ENCODE measurements at places on chromosomes 1 and 21.
A peak's percentile ranks its signal among the peaks of the same experiment; 100 is the strongest.

DNA sequence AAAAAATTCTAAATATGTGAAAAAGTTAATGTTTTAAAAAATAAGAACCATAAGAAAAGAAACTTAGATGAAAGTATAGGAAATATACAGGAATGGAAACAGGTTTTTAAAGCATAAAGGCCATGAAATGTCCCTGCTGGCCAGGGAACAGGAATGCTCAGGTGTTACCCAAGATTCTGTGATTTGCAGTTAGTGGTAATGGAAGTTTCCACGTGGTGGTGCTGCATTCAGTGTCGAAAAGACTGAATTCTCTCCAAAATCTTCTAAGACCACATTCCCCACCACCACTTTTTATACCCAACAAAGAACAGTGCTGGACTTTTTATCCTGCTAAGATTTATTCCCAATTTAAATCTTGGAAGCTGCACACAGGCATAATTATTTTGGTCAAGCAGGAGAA lies 126.2 kb downstream of the PRRX1 start:
- no peak for DNase-seq

DNA sequence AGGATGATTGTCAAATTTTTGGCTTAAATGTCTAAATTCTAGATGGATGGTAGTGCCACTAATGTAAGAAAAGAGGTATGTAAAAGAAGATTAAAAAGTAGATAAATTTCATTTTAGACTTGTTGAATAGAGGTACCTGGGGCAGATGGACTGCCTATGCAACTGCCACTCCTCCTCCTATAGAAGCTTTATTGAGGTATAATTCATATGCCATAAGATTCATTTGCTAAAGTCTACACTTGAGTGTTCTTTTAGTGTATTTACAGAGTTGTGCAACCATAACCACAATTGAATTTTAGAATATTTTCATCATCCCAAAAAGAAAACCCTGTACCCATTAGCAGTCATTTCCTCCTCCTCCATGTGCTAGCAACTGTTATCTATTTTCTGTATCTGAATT lies 70.6 kb downstream of the FNBP1L start:
- no peak for DNase-seq

DNA sequence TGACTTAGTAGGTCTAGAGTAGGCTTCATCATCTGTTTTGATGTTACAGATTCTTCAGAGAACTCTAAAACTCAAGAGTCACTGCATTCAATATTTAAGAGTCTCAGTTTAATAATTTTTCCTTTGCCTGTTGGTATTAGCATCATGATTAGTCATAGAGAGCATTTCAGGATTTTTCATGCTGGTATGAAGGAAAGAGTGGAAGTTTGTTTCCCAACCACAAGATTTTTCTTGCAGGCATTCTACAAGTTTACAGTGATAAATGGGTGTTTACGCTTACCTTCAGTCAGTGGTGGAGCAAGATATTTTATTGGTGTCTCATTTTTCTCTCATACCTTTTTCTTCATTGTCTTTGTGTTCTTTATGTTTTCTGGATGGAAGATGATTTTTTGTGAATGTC lies 58.4 kb upstream of the MYOCOS start:
- no peak for DNase-seq

- no peak for DNase-seq
Observed at GRCh38 chr1:91609551-91609950, 108.9 kb downstream of the CDC7 start.

- no peak for DNase-seq
Observed at GRCh38 chr1:49597436-49597835, 426.3 kb downstream of the AGBL4 start.

- DNase-seq, result no peak
Observed at GRCh38 chr1:16168622-16169360, 12.9 kb upstream of the EPHA2 start.

- DNase-seq, result no peak
Observed at GRCh38 chr1:233182587-233182986, 112.9 kb downstream of the PCNX2 start.

- no peak for DNase-seq
Observed at GRCh38 chr21:33668180-33668579, 25.9 kb downstream of the ITSN1 start.

DNA sequence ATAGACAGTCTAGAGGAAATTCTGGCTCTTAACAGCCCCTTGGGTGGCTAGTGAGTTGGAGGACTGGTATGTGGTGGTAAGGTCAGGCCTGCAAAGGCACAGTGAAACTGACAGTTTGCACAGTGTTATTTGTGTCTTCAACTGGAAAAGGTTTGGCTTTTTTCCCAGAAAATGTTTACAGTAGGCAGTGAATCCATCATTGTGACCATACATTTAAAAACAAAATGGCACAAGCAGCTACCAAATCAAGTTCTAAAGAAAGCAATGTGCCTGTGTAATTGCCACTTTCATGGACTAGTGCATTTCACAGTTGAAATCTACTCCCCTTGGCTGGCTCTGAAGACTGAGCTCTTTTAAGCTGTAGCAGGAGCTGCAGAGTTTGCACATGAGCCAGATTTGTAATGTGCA lies 24.8 kb downstream of the ATPAF1 start:
- peak; percentile 17 for DNase-seq

DNA sequence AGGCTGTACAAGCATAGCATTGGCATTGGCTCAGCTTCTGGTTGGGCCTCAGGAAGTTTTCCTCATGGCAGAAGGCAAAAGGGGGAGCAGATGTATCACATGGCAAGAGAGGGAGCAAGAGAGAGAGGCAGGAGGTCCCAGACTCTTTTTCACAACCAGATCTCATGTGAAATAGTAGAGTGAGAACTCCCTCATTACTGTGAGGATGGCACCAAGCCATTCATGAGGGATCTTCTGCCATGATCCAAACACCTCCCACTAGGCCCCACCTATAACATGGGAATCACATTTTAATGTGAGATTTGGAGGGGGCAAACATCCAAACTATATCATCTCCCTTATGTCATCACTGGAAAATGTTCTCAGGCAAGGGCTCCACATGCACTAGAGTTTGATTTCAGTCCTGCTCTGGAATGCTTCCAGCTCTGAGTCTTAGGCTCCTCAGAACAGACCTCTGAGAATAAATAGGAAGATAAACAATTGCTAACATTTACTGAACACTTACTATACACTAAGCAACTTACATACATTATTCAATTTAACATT lies 39.4 kb upstream of the VTCN1 start:
- no peak for DNase-seq

DNA sequence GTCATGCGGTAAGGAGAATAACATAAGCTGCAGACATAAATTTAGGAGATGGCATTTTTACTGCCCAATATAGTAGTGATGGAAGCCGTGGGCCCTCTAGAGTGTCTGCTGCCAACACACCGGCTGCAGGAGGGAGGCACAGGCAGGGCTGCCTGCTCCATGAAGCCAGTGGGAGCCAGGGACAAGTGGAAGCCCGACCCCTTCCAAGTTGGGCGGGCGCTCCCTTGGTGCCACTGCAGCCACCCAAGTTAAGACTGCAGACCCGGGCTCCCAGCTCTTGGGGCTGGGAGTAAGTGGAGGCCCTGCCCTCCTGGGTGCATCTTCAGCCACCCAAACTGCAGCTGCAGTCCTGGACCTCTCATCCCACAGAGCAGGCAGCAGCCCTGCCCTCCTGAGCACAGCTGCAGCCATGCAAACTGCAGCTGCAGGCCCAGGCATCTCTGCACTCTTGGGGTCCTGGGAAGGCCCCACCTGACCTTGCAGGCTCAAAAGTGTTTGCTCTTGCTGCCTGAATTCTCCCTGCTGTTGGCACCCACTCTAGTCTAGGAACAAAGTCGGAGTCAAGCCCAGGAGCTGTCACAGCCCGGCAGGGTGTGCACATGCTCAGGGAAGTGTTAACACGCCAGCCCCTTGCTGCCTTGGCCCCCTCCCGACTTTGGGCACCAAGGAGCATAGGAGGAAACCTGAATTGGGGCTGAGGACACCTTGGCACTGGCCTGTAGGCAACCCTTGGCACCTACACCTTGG lies 437.2 kb upstream of the PRMT6 start:
- no peak for DNase-seq

GRCh38 chr1:79100385-79100784 lies 93.9 kb upstream of the ADGRL4 start:
- no peak for DNase-seq

DNA sequence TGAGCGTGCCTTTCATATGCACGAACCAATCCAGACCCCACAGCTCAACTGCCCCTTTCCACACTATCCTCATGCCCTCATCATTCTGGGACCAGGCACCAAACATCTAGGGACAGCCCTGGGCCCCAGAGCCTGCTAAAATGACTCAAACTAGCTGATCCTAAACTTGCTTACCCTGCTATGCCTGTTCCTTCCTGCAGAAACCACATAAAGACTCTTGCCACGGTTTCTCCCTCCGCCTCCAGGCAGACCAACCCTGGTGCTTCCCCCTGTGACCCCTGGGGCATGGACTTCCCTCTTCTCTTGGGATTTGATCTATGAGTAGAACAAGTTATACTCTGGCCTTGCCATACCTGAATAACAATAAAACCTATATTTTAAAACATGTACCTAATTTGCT lies 138.0 kb upstream of the CD34 start:
- DNase-seq, result no peak

DNA sequence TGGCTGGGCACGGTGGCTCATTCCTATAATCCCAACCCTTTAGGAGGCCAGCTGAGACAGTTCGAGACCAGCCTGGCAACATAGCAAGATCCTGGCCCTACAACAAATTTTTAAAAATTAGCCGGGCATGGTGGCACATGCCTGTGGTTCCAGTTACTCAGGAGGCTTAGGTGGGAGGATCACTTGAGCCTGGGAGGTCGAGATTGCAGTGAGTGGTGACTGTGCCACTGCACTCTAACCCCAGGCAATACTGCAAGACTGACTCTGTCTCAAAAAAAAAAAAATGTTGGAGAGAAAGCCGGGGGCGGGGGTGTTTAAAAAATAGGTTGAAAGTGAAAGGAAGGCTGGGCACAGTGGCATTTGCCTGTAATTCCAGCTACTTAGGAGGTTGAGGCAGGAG lies 16.5 kb downstream of the CLDN19 start:
- no peak for DNase-seq

GRCh38 chr21:25571726-25572121 lies 35.6 kb downstream of the MRPL39 start:
- DNase-seq, result no peak

GRCh38 chr1:220176540-220176939 lies 82.6 kb downstream of the IARS2 start:
- no peak for DNase-seq

DNA sequence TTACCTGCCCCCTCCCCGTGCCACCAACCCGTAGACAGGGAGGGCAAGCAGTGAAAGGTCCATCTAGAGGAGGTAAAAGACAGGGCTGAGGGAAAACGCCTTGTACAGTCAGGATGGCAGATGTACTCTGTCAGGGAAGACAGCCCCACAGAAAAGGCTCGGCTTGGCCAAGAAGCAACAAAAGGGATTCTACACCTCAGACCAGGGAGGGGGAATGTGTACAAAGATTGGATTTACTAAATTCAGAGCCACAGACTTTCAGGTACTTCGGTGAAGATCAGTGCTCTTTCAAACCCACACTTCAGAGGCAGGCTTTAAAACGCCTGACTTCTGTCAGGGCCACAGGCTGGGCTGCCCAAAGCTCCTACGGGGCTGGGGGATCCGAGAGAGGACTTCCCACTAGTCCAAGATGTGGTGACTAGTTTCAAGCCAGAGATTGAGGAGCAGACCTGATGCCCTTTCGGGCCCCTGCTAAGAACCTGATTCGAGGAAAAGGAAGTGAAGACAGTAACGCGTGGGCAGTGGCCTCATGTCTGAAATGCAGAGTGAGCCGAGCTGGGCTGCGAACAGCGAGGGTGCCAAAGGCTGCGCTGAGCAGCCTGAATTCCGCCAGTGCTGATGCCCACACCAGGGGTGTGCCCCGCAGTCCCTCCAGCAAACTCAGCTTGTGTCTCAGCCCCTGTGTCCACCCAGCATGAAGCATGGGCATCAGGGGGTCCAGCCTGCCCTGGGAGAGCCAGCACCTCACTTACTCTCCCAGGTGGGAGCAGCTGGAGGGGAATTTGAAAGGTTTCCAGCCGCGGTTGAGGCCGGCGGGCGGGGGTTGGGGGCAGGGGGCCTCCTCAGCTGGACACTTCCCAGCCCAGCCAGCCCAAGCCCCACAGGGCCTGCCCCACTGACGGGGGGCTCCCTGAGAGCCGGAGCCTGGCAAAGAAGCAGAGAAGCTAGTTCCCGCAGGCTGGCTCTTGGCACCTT lies 36.2 kb downstream of the KIAA1614 start:
- DNase-seq, result no peak

GRCh38 chr1:21620496-21620895 lies 48.7 kb downstream of the RAP1GAP start:
- DNase-seq, result no peak

DNA sequence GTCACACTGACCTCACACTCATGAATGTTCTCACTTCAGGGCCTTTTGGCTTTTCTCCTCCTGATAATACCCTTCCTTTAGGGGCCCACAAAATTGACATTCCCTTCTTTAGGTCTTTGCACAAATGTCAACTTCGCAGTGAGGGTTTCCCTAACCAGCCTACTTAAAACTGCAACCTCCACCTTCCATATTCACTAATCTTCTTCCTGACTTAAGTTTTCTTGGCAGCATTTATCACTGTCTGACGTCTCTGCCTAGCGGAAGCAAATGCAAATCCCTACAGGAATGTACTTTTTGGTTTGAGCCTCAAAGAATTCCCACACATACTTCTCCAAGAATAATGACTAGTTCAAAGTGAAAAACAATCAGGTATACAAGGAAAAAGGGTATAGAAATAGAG lies 32.8 kb downstream of the INTS7 start:
- DNase-seq, result no peak

DNA sequence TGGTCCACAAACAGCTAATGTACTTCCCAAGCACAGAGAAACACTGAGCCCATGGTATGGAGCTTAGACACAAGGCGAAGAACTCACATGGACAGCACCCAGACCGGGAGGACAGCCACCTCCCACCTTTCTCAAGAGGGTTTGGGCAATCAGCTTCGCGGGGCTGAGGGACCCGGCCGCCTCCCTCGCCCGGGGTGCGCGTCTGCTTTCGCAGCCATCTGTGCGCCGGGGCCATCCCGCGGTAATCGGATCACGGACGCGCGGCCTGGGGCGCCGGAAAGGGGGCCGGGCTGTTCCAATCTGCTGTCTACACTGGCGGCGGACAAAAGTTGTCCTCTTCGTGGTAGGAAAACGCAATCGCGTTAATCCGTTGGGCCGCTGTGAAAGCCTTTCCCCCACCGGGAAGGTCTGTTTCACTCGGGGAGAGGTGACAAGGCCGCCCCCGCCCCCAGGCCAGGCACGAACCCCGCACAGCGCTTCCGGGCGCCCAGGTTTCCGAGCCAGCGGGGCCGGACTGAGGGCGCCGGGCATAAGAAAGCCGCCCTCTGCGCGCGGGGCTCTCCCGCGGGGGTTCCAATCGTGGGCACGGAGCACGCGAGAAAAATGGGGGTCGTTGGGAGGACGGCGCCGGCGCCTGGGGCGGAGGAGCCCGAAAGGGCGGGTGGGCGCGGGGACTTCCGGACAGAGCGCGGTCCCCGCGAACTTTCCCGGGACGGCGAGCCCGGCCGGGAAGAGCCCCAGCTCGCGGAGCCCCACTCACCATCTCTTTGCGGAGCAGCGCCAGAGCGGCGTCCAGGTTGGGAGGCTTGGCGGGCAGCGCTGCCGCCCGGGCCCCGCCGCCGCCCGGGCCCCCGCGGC lies 664 bp downstream of the FAM89A start:
- peak; percentile 34 for DNase-seq

- no peak for DNase-seq
Observed at GRCh38 chr1:109027841-109028240, 14.1 kb downstream of the WDR47 start.

- peak; percentile 26 for DNase-seq
Observed at GRCh38 chr1:177273141-177273540, 102.4 kb downstream of the BRINP2 start.
